ENCODE measurements at places on chromosomes 12 and 14.

GRCh38 chr12:96271469-96272199 lies 77.5 kb downstream of the ELK3 start:
- no peak for DNase-seq

- DNase-seq: no peak
These were observed 91.7 kb upstream of the MYL2 start for GRCh38 chr12:111011999-111012600.

- no peak for DNase-seq
These were observed 29.3 kb downstream of the DUSP16 start for GRCh38 chr12:12533238-12533829.

DNA sequence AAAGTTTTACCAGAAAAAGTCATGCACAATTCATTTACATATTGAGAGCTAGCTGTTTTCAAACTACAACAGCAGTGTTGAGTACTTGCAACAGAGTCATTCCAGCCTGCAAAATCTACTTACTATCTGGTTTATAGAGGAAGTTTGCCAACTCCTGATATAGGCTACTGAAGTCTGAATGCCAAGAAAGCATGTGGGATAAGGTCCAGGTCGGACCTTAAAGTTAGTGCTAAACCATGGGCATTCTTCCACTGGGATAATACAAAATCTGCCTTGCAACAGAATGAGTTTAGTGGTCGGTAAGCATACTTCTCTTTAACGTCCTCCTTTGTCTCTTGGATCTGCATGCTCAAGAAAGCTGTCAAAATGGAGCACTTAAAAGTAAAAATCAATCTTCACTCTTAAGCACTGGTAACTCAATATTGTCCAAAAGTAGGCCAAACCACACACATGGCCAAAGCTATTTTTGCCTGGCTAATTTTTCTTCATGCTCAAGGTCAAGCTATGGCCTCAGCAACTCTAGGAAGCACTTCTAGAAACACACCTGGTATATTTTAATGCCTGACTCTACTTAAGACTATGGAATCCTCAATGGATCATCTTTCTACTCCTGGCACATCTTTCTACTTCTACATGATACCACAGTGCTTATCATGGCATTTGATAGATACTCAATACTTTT lies 364.9 kb upstream of the KITLG start:
- peak; percentile 7 for DNase-seq

DNA sequence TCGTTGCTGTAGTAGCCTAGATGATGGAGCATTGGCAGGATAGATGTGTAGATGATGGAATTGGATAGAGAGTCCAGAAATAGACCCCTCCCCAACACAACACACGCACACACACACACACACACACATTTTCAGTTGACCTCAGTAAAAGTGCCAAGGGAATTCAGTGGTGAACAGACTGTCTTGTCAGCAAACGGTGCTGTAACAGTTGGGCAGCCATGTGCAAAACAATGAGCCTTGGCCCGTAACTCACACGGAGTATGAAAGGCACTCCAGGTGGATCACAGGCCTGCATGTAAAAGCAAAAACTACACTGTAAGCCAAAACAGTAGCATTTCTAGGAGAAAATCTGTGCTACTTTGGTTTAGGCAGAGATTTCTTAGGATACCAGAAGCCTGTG lies 87.8 kb downstream of the DDX51 start:
- DNase-seq: no peak

GRCh38 chr12:6866920-6867412 lies 365 bp upstream of the TPI1 start:
- DNase-seq: no peak

- DNase-seq: no peak
These were observed 438.4 kb upstream of the OR4E1 start for GRCh38 chr14:22112004-22112403.

DNA sequence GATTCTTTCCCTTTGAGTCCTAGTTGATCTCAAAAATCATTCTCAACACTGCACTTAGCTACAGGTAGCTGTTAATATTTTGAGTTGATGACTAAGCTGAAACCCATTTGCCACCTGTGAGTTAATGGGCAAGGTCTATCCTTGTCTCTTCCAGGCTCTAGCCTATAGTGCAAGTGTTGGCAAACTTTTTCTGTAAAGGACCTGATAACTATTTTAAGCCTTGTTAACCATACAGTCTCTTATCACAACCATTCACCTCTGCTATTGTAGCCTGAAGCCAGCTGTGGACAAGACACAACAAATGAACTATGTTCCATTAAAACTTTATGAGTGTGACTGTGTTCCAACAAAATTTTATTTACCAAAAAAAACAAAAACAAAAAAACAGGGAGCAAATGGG lies 19.4 kb downstream of the RAP1B start:
- no peak for DNase-seq

DNA sequence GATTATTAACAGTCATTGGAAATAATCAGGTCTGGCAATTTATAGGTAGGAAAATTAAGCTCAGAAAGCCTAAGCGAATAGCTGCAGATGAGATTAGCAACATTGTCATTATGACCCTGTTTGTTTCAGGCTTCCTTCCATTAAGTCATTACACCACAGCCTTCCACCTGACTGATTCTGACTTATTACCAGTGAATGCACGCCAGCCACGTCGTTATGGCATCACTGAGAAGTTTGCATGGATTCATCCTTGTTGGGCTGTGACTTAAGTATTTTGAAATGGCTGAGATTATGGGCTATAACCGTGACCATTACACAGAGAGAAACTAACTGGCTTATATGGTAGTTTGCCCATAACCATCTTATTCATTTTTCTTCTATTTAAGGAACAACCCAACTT lies 18.6 kb downstream of the RASSF8 start:
- no peak for DNase-seq

- DNase-seq: no peak
These were observed 130.2 kb downstream of the GCH1 start for GRCh38 chr14:54772451-54772881.

- DNase-seq: no peak
These were observed 134.9 kb upstream of the FRMD6 start for GRCh38 chr14:51516706-51517395.

DNA sequence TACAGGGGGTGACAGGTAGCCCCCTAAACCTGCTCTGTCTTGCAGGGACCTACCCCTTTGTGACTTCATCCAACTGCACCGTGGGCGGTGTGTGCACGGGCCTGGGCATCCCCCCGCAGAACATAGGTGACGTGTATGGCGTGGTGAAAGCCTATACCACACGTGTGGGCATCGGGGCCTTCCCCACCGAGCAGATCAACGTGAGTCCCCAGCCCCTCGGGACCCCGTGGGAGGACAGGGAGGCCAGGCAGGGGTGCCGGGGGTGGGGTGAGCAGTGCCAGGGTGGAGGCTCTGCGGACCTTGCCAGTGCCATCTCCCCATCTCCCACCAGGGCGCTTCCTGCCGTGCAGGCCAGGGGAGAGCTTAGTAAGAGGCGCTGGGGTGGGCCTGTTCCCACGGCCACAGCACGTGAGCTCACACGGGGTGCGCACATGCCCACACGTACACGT lies 11.1 kb upstream of the SIVA1 start:
- no peak for DNase-seq

- DNase-seq: no peak
These were observed 2.1 kb downstream of the PRPH start for GRCh38 chr12:49296836-49297694.

GRCh38 chr14:80152166-80152565 lies 59.1 kb downstream of the DIO2 start:
- DNase-seq: no peak

- peak; percentile 89 for DNase-seq
These were observed 47.8 kb downstream of the CCDC88C start for GRCh38 chr14:91369628-91370445.

- no peak for DNase-seq
These were observed 145.0 kb downstream of the WIF1 start for GRCh38 chr12:64976131-64976530.

DNA sequence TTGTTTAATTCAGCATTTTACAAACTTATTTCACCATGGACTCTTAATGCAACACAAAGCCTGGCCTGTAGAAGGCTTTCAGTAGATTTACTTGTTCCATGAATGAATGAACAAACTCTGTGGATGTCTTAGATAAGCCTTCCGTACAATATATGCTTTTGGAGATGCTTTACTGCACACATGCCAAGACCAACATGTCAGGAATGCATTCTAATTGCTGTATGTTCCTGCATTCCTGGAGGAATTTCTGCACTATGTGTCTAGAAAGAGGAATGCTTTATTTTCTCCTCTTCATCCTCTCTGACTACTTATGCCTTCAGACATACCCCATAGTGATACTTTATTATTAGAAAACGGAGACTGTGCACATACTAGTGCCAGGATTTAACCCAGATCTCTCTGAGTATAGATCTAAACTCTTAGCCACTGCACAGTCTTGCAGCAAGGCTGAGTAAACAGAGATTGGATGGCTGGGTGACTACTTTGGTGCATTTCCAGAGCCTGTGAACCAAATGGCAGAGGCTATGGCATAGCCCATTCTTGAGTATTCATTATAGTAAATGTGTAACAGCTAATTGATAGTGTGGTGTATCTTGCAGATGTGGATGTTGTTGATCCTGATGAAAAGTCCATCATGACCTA lies 108.2 kb downstream of the SYNE2 start:
- DNase-seq: no peak

DNA sequence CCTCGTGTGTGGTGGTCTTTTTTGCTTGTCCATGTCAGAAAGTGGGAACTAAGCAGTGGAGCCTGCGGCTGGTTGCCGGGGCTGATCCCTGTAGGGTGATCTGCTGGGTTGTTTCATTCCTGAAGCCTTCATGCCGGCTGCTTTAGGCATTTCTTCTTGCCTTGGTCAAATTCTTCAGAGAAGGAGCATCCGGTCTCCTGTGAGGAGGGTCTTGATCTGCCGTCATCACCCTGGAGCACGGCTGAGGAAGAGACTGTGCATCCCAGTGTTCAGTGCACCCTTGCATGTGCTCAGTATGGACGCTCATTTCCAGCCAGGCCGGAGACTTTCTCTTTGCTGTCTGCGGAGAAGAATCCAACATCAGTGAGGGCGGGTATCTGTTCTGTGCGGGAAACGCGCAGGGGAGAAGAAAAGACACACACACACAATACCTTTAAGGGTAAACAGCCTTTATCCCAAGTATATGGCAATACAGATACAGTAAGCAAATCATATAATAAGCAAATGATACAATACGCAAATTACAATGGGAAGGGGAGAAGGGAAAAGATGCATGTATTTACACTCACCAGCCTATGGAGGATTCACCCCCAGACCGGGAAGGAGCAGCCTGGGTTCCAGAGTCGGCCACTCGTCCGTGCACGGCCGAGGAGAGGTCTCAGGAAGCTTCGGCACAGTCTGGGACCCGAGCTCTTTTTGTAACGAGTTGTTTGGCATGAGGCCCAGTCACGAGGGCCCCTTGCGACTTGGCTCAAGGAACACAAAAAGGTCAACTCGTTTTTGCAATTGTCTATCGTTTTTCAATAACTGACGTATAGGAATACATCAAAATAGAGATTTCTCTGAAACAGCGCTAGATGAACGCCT lies 1366.8 kb upstream of the TMEM132C start:
- DNase-seq: no peak

DNA sequence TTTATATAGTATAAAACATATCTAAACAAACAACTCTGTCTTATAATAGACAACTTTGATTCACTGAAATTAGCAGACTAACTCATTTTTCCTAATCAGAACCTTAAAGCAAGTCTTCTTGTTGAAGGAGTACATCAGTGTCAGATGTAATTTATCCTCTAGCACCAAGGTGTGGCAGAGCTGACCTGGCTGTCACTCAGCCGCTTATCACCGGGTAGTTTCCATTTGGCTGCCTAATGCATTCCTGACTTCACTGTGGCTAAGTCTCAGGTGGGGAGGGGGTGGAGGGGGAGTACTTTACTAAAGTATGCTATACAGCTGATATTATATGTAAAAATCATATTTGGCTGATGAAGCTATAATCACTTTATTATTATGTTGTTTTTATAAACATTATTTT lies 339.9 kb upstream of the RGS6 start:
- DNase-seq: no peak

DNA sequence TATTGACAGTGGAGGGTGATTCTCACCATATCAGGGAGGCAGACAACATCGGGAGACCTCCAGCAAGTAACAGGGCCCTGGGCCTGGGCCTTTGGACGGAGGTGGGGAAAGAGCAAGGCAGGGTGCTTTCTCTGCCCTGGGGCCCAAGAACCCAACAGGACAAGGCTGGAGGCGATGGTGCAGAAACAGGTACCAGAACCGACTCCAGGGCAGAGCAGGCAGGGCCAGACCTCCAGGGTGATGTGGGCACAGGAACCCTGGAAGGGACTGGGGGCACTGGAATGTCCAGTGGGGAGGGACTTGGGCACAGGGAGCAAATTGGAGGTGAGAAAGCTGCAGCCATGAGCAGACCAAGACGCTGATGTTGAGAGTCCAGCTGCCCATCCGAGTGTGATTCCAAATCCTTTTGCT lies 44.4 kb downstream of the PRMT8 start:
- DNase-seq: no peak

- no peak for DNase-seq
These were observed 105.5 kb downstream of the SYT1 start for GRCh38 chr12:78970041-78970440.

- no peak for DNase-seq
These were observed 58.0 kb upstream of the TRHDE start for GRCh38 chr12:72214163-72214562.

GRCh38 chr14:52150162-52150561 lies 81.3 kb upstream of the NID2 start:
- DNase-seq: no peak

DNA sequence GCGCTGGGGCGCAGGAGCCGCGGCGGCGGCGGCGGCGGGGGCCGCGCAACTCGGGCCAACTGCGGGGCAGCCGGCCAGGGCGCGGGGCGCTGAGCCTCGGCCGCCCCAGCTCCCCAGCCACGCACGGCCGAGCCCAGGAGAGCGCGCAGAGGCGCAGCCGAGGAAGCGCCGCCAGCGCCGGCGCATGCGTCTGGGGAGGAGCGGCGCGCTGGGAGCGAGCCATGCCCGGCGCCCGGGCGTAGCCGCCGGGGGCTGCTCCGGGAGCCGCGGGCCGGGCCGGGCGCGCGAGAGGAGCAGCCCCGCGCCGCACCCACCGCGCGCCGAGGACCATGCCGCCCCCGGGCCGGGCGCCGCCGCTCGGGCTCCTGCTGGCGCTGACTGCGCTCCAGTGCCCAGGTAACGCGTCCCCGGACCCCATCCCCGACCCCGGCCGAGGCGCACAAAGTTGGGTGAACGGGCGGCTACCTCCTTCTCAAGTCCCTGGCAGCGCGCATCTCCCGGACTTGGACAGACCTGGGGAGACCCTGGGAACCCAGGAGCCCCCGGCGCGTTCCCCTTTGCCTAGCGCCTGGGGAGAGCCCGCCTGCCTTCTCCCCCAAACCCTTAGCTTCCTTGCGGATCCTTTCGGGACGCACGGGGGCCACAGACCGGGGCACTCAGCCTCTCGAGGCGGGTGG lies 121.4 kb downstream of the AACS start:
- no peak for DNase-seq

GRCh38 chr12:112217647-112218046 lies 92.3 kb downstream of the TRAFD1 start:
- DNase-seq: no peak

DNA sequence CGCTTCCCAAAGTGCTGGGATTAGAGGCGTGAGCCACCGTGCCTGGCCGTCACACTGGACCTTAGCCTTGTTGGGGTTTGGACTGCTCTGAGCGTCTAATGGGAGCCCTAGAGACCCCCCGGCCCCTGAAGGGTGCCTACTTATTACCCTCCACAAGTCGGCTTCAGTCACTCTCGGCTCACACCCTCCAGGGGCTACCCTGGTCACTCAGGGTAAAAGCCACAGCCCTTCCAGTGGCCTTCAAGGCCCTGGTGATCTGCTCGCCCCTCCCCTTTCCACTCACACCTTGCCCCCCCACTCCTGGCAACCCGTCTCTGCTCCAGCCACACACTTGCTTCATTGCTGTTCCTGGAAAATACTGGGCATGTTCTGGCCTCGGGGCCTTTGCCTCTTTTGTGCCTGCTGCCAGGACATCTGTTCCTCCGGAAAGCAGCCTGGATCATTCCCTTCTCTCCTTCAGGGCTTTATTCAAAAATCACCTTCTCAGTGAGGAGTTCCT lies 3.6 kb upstream of the MORN3 start:
- no peak for DNase-seq
